Stimulated activated CD4-positive, alpha-beta T cell treated with anti-CD3 and anti-CD28 coated beads, Interleukin-1b, Interleukin-23, amount 100 ng/mL, for 1 hour (primary cell): ENCODE measurements at places on chromosomes 5 and 9.

- no peak for DNase-seq
These were observed 124.4 kb upstream of the GPR151 start for GRCh38 chr5:146640285-146640896.

- no peak for DNase-seq
These were observed 3.6 kb upstream of the DRD1 start for GRCh38 chr5:175447571-175447970.

- no peak for DNase-seq
These were observed 57.1 kb downstream of the SUB1 start for GRCh38 chr5:32642276-32643002.

DNA sequence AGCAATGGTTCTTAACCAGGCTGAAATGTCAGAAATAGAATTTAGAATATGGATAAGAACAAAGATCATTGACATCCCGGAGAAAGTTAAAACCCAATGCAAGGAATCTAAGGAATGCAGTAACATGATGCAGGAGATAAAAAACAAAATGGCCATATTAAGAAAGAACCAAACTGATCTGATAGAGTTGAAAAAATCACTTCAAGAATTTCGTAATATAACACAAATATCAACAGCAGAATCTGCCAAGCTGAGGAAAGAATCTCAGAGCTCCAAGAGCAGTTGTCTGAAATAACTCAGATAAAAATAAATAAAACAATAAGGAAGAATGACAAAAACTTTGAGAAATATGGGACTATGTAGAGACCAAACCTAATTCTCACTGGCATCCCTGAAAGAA is 37.8 kb upstream of the TAS2R1 start:
- DNase-seq: no peak

DNA sequence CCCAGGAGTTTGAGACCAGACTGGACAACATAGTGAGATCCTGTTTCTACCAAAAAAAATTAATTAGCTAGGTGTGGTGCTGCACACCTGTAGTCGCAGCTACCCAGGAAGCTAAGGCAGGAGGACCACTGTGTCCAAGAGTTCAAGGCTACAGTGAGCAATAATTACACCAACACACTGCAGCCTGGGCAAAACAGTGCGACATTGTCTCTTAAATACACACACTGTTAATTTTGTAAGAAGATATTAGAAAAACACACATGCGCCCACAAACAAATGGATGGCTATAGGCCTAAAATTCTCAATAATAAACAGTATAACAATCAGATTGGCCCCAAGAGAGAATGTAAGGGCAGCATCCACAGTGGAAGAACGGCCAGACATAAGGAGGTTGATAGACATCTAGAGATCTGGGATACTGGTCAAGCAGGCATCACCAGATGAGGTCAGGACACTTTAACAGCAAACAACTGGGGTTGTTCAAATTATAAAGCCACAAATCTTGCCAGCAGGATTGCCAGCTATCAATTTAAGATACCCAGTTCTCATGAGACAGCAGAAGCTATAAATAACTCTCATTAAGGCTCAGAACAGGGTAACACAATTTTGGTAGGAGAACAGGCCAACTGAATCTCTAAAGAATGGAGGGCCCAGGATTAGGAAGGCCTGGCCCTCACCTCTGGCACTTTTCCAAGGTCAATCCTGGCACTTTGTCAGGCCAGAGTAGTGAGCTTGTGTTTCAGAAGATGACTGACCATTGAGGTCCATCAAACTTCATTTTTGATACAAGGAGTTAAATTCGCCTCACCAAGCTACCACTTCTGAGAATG is 29.5 kb downstream of the GOLPH3 start:
- no peak for DNase-seq
